Smooth muscle cell of the coronary artery (primary cell): ENCODE measurements at places on chromosomes 5 and 9. TPM values are rescaled to one million over a fixed set of nuclear protein-coding genes. Genes with fewer than 3 reads are reported as not detected.

The PCDHB4 gene
- total RNA-seq, result 0.08 and 0.23 TPM in 2 replicates

The FAM81B gene
- total RNA-seq, result not detected in 2 replicates

The SYK gene
- not detected in 2 replicates for total RNA-seq

The WHRN gene
- 0.83 and 1.2 TPM in 2 replicates for total RNA-seq

The FBN2 gene
- total RNA-seq, result 0.38 and 47.5 TPM in 2 replicates

The GABRB2 gene
- total RNA-seq, result under 0.01 TPM in 1 of 2 replicates, not detected in the other

The FSTL4 gene
- total RNA-seq, result not detected in 2 replicates

The SNX24 gene
- total RNA-seq, result 12.2 and 23.1 TPM in 2 replicates

The DMRT3 gene
- not detected in 2 replicates for total RNA-seq

The DDX4 gene
- total RNA-seq, result not detected in 2 replicates

The C5orf34 gene
- 2.5 and 3.3 TPM in 2 replicates for total RNA-seq

The TMEM215 gene
- not detected in 2 replicates for total RNA-seq

The NTNG2 gene
- total RNA-seq, result 1.5 and 2.1 TPM in 2 replicates
